ENCODE measurements at places on chromosomes 4 and X.

DNA sequence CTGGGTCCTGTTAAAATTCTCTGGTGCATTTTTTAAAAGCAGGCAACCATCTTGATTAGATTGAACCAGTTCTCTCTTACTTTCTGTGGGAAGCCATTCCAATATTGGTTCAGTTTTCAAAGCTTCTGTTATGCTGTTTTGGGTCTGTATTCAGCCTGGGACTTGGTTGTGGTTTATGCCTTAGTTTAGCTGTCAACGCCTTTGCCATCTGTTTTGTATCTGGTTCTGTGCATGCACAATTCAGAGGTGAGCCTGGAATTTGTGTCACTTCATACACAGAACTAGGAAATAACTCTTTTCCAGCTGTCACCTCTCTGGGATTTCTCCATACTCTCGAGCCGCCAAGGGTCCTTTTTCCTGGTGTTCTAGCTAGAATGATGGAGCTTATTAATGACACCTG lies 46.2 kb downstream of the STAP1 start:
- no peak for DNase-seq

- DNase-seq, result no peak
Observed at GRCh38 chrX:24137192-24137591, 12.3 kb upstream of the ZFX start.

DNA sequence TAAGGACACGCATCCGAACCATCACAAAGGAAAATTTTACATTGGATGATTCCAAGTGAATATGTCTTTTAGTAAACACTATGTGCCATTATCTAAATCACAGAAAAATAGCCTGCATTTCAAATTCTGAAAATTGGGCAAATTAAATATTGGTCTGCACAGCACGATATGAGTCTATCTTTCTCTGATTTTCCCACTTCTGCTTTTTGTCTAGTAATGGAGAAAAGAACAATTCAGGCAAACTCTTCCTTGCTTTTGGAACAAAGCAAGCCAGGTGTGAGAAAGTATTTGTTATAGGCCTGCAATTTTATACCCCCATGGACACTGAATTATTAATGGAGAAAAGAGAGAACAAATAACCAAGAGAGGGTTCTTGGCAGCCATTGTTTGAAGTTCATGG lies 97.8 kb downstream of the ZNF827 start:
- no peak for DNase-seq

GRCh38 chr4:75698963-75699228 lies 25.5 kb upstream of the USO1 start:
- DNase-seq, result no peak

DNA sequence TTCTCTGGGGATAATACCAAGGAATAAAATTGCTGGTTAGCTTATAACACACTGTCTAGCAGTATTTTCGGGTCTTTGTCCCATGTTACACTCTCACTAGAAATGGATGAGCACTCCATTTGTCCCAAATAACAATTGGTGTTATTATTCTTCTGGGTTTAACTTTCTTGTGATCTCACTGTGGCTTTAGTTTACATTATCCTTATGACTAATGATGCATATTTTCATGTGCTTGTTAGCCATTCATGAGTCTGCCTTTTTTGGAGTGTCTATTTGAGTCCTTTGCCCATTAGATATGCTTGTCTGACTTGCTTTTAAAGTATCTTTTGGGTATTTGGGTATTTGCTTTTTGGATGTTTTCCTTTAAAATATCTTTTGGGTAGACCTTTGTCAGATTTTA lies 372.9 kb upstream of the TENM3 start:
- no peak for DNase-seq

- DNase-seq, result no peak
Observed at GRCh38 chrX:38627683-38628082, 66.3 kb downstream of the TSPAN7 start.

GRCh38 chr4:54400802-54401201 lies 171.7 kb downstream of the PDGFRA start:
- DNase-seq, result no peak

- no peak for DNase-seq
Observed at GRCh38 chr4:94160774-94161173, 46.9 kb upstream of the SMARCAD1 start.

- DNase-seq, result no peak
Observed at GRCh38 chrX:129980001-129980401, 2.4 kb upstream of the BCORL1 start.

Data from GM12891 (cell line).